Astrocyte of the cerebellum (primary cell): ENCODE measurements at places on chromosomes 16 and 17.

DNA sequence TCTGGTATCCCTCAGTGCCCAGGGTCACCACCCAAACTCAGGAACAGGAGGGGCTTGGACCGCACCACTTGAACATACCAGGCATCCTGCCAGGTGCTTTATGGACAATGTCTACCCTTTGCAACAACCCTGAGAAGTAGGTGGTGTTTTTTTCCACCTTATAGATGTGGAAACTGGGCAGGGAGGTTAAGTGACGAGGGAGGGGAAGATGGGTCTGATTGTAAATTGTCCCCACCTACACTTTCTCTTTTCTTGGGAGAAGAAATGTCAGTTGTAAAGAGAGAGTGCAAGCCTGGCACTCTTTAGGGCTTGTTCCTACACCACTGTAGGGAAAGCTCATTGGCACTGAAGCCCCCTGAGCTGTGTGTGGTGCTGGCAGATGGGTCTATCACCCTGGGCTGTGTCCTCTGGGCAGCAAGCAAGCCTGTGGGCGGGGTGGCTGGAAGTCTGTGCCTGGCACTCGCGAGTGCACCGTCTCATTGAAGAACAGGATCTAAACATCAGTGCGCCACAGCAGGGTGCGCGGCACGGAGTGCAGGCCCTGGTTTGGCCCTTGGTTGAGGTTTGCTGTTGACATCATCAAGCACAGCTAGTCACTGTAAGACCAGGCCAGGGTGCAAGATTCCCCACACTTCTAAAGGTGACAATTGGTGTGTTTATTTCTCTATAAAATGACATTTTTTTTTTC lies 15.1 kb downstream of the NOD2 start:
- no peak for DNase-seq

GRCh38 chr17:81044764-81045589 lies 10.0 kb downstream of the BAIAP2 start:
- DNase-seq, result no peak

GRCh38 chr17:74749279-74750038 lies 1.0 kb downstream of the NHERF1 start:
- no peak for DNase-seq

DNA sequence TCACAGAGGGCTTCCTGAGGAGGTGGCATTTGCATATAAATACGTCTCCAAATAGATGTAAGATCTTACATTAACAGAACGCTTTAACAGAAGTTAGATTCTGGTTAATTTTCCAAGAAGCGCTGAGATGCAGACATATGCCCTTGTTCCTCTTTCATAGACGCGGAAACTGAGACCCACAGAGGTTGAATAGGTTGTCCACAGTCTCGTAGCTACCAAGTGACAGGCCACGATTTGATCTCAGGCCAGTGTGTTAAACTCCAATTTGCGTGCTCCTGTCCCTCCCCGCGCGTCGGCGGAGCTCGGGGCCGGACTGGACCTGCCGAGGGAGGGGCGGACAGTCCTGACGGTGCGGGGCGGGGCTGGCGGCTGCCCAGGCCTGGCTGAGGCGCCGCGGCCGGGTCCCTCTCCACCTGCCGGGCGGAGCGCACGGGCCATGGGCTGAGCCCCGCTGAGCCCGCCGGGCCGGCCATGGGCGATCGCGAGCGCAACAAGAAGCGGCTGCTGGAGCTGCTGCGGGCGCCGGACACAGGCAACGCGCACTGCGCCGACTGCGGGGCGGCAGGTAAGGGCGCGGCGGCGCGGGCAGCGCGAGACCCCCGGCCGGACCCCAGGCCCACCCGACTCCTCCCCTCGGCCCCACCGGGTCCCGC lies at the start of gene ADAP2:
Gene ADAP2, plus strand, starts transcription at position 402 of the 653 bp plus-strand sequence. Its CDS starts 70 bp downstream, at position 472.
- no peak for DNase-seq

DNA sequence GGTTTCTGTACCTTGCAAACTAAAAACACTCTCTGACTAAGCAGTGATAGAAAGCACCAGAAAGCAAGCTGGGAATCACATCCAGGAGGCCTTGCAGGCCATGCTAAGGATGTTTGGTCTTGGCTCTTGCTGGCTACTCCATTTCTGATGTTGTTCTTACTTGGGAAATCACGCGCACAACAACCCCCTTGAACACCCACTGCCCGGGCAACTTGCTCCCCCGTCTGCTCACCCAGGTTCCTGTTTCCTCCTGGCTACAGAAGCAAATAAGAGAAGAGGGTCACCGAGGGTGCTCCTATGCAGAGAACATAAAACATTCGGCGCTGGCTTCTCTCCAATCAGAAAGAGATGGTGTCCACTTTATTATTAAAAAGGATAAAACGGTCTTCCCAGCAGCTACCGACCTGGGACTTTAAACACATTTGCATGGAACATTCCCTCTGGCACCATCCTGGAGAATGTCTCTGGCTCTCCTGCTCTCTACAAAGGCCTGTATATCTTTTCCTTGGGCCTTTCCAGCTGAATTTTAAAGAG lies 271.2 kb upstream of the RPL38 start:
- DNase-seq, result no peak

GRCh38 chr17:59027750-59028149 lies 78.9 kb downstream of the TRIM37 start:
- no peak for DNase-seq

DNA sequence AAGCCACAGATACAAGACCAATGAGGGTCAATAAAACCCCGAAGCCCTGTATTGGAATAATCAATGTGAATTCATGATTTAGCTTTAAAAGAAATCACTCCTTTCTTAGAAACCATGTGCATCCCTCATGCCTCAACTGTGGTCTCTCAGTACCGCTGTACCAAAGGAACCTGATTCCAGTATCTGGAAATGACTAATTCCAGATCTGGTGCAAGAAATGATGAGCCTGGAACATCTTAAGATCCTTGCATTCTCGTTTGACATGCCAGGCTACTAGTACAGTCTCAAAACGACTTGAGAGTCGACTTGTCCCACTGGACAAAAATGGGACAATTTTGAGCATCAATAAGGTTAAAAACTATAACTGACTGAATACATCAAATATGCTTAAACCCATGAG lies 21.2 kb downstream of the USP31 start:
- DNase-seq, result no peak

DNA sequence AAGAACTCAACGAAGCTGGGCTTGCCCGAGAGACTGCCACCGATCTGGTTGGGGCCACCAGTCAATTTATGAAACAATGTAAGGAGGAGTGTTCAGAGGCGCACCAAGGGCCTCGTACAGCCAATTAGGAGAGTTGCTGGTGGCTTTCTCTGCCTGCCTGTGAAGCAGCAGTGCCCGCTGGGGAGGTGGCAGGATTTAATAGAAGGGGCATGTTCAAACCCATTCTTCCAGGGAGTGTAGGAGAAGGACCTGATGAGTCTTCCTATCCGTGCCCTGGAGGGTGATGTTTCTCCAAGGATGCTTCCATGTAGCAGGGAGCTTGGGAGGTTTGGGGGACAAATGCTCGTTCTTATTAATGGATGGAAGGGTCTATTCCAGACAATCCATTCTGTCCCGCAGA lies 178.4 kb downstream of the CCDC182 start:
- no peak for DNase-seq

DNA sequence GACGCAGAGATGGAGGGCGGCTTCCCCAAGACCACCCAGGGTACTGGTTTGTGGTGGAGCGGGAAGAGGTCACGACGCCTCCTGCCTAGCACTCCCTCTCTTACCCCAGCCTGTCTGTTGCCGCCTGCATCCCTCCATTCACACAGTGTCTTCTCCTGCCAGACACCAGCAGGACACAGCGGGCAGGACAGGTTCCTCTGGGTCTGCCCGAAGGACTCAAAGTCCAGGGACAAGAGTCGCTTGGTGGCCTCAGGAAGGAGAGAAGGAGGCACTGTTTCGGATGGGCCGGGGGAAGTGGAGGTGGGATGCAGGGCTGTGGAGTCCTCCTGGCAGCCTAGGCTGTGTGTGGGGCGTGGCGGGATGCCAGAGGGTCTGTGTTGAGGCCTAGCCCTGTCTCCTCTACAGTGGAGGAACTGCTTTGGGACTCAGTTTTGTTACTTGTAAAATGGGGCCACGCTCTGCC lies 19.6 kb upstream of the TNS4 start:
- DNase-seq, result no peak

DNA sequence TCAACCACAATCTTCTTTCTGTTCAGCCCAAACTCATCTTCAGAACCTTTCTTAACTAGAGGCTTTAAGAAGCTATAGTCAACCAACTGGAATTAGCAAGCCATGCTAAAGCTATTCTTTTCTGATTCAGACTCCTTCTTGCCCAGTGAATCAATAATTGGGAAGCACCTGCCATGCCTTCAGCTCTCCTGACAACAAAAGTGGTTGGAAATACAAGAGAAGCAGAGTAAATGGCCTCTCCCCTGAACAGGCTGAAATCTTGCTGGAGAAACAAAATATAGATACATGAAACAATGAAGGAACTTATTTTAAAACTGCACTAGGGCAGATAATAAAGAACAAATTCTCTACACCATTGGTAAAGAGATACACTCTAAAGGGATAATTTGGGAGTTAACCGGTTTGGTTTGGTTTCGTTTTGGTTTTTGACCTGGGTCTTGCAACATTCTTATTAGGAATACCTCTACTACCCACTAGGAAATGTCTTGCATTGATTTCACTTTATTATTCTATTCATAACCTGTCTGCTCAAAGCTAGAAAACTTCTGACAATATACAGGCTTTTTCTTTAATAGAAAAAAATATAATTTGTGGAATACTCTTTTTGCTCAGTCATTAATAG lies 173.6 kb upstream of the DYNLRB2 start:
- DNase-seq, result no peak

DNA sequence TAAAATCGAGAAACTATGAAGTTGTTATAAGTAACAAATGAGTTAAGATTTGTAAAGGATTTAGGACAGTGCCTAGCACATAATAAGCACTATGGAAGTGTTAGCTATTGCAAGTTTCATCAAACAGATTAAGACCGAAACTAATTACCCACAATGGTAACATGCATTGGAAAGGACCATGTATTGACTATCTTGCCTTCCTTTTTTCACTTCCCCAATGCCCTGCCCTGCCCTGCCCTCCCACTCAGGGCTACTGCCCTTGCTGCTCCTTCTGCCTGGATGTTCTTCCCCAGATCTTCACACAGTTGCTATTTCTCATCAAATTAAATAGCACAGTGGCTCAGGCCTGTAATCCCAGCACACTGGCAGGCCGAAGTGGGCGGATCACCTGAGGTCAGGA lies 202.1 kb upstream of the PSMD7 start:
- DNase-seq, result no peak

GRCh38 chr17:40799859-40800258 lies at the start of gene KRT28:
TSS of gene KRT28 (minus strand) at chr17:40799959. CDS start at chr17:40799893, 66 bp downstream.
- no peak for DNase-seq

DNA sequence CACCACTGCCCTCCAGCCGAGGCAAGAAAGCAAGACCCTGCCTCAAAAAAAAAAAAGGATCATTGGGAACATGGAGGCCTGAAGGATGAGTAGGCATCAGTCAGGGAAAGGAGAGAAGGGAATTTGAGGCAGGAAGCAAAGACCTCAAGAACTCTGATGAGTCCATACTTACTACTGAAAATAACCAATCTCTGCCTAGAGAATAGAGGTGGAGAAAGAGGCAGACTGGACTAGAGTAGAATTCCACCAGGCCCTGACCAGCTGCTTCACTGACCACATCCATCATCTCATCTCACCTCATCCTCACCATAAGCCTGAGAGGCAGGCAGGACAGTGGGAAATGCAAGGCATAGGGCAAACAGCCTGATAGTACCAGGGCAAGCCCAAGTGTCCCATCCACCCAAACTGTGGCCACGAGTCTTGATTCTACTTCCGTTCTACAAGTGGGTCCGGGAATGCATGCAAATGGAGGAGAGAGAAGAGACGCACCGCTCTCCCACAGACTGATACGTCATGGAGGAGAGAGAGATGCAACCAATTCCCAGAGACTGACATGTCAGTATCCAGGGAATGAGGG lies 17.1 kb downstream of the ANKRD11 start:
- DNase-seq, result no peak

GRCh38 chr17:9922012-9922848 lies 17.2 kb upstream of the RCVRN start:
- DNase-seq, result no peak

- DNase-seq, result no peak
Measured at GRCh38 chr16:74053312-74053711, 243.3 kb upstream of the PSMD7 start.

DNA sequence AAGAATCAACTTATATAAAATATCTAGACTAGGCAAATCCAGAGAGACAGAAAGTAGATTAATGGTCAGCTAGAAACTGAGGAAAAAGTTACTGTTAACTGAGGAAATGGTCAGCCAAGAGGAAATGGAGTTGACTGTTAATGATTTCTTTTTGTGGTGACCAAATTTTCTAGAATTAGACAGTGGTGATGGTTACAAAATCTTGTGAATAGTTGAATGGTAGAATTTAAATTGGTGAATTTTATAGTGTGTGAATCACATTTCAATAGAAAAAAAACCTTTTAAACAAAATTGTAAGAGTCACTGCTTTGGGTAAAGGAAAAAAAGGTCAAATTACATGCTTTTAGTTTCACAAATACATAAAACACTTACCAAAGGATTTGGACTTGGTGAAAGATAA lies 30.0 kb downstream of the APPBP2 start:
- no peak for DNase-seq

DNA sequence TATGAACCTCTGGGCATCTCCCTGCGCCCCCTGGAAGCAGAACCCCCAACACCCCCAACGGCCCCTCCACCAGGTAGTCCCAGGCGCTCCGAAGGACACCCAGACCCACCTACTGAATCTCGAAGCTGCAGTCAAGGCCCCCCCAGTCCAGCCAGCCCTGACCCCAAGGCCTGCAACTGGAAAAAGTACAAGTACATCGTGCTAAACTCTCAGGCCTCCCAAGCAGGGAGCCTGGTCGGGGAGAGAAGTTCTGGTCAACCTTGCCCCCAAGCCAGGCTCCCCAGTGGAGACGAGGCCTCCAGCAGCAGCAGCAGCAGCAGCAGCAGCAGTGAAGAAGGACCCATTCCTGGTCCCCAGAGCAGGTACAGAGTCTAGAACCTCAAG lies 1.5 kb downstream of the BCL6B start:
- no peak for DNase-seq

DNA sequence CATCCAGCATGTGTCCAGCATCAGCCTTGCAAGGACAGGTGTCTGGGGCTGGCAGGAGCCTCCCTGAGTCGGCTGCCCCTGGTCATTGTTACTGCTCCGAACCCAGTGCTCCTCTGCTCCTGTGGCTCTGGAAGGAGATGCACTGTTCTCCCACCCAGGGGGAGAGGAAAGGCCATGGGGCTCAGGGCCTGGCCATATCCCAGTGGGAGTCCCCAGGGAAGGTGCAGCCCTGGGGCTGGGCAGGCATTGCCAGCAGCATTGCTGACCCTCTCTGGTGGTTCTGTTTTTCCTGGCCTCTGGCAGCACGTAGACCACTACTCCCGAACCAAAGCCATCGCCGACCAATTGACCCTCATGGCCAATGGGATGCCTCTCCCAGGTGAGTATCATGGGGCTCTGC lies 9.6 kb downstream of the SDR42E2 start:
- no peak for DNase-seq

- DNase-seq, result no peak
Measured at GRCh38 chr16:5065813-5066212, at the start of gene C16orf89. TSS of gene C16orf89 (minus strand) at chr16:5065956. CDS start at chr16:5065908, 48 bp downstream.
